ENCODE measurements at places on chromosomes 2 and 18.

DNA sequence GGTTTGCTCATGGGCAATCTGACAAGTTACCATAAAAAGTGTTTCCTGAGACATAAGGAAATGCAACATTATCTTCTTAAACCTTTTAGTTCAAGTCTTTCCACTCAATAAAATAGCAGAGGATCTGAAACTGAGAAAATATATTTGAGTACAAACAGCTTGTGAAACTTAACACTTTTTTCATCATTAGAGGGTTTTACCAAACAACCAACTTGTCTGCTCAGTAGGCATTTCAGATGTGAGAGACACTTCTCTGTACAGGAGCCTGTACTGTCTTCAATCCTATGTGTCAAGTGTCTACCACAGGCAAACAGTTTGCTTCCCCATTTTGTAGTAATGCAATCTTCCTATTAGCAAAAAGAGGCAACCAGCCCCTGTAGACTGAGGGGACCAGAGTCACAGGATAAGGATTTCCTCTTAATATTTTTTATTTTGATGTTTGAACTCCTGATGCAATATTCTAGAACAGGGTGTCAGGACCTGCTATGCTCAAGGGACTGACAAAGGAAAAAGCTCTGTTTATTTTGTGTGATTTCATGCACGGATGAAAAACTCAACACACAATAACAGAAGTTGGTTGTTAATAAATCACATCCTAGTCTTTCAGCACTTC lies 159.1 kb upstream of the LHCGR start:
- DNase-seq: no peak

GRCh38 chr18:68791801-68792200 lies 6.1 kb upstream of the CCDC102B start:
- no peak for DNase-seq

- DNase-seq: peak; percentile 70
Observed at GRCh38 chr2:234478121-234478858, 18.6 kb downstream of the ARL4C start.

- DNase-seq: peak; percentile 68
Observed at GRCh38 chr2:200585730-200586643, at the start of gene AOX1. Gene AOX1 (plus strand): TSS chr2:200586014. CDS start chr2:200586109, 95 bp downstream.

DNA sequence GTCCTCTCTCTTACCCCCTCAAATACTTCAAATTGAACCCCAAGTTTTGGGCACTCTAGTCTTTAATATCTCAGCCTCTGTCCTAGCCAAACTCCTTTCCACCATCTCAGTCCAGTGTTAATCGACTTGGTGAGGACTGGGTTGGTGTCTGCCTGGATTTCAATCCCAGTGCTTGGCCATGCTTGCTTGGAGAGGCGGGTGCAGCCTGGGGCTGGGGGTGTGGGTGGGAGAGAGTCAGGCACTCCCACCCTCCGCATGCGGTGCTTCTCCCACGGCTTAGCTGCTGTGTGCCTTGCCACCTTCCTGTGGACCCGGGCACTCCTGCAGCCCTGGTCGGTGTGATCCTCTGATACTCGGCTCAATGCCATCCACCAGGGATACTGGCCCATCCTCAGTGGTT lies 220.8 kb upstream of the HDAC4 start:
- DNase-seq: no peak

GRCh38 chr2:231597014-231597611 lies 4.4 kb downstream of the TEX44 start:
- no peak for DNase-seq

GRCh38 chr2:193583638-193584400 lies 1389.1 kb upstream of the TMEFF2 start:
- DNase-seq: no peak

DNA sequence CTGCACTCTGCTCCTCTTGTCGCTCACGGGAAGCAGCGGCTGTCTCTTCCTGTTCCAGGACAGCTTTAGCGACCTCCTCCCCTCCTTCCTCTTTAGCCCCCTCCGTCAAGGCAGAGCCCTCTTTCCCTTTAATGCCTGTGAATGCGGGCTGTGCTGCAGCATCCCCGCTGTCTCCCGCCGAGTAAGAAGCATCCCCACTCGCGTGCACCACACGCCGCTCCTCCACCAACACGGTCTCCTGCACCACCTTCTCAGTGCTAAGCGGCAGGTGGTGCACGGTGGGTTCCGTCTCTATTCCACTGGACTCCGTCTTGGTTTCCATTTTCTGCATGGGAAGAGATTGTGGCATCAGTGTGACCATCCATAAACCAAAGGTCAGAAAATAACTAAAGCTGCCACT lies 101.6 kb upstream of the ZBTB14 start:
- DNase-seq: no peak

GRCh38 chr2:1729242-1729641 lies 15.1 kb downstream of the PXDN start:
- DNase-seq: no peak

DNA sequence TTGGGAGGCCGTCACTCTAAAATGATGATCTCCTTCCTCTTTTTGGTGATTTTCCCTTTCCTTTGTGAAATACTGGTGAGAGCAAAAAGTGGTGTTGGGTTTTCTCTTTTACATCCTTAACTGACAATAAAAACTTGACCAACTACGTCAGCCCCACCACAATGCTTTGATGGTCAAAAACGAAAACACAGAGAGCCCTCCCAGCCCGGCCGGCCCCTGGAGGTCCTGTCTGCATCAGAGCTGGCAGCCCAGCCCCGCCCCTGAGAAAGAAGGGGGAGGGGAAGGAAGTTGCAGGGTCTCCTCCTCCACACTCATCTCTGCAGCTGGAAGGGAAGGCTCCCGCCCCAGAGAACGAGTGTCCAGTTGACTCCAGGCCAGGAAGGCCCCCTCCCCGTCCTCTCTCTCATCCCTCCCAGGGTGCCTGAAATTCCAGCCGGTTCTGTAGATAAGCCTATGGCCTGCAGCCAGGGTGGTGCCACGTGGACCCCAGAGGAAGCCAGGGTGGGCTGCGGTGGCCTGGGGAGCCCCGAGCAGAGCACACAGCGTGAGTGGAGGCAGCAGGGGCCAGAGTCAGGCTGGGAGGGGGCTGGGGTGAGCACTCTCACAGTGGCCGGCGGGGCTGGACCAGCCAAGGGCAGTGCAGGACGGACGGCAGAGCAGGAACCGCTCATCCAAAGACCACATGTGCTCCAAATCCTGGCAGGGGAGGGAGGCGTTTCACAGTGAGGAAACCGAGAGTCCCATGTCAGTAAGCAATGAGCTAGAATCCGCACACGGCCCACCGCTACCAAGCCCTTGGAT lies 19.8 kb downstream of the BIN1 start:
- no peak for DNase-seq

DNA sequence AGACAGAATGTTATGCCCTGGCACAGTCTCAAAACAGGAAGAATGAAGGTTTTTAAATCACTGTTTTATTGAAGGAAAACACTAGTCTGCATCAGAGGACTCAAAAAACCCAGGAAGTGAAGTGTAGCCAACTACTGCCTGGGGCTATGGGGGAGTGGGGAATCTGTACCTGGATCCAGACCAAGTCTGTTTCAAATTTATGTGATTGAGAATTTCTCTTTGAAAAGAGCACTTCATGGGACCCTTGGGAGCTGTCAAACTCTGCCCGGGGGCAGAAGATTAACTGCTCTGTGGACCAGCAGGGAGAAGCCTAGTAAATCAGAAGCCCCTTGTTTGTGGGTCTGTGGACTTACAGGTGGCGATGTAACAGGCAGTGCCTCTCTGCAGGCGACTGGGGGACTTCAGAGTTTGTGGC lies 45.3 kb upstream of the TANC1 start:
- no peak for DNase-seq

- DNase-seq: no peak
Observed at GRCh38 chr2:110790907-110791306, 58.5 kb downstream of the ACOXL start.

DNA sequence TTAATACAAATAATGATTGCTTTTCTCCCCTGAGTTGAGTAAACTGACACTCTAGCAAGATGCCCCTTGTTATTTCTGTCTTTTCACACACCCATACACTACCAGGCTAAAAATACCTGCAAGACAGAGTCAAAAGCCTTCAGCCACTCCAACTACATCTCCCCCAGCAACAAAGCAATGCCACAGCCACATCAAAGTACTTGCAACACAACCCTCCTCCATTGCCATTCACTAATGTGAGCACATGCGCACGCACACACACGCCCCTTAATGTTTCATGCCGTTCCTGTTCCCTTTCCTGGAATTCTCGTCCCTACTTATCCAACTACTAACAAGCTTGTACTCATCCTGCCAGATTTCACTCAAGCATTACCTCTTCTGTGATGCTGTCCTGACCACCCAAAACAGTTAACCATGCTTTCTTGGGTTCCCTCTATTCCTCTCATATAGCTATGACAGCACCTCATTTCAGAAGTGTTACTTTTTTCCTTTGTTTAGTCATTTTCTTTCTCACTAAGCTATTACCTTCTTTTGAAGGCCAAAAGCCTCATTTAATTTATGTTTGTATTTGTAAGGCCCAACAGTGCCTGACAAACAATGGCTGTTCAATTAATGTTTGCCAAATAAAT lies 29.6 kb downstream of the SLC25A12 start:
- peak; percentile 64 for DNase-seq

- peak; percentile 81 for DNase-seq
Observed at GRCh38 chr2:199488772-199489400, 31.1 kb upstream of the SATB2 start.

GRCh38 chr18:23204589-23205235 lies 69.4 kb downstream of the CABLES1 start:
- DNase-seq: no peak

- DNase-seq: peak; percentile 82
Observed at GRCh38 chr2:195318440-195319111, 338.4 kb upstream of the SLC39A10 start.

DNA sequence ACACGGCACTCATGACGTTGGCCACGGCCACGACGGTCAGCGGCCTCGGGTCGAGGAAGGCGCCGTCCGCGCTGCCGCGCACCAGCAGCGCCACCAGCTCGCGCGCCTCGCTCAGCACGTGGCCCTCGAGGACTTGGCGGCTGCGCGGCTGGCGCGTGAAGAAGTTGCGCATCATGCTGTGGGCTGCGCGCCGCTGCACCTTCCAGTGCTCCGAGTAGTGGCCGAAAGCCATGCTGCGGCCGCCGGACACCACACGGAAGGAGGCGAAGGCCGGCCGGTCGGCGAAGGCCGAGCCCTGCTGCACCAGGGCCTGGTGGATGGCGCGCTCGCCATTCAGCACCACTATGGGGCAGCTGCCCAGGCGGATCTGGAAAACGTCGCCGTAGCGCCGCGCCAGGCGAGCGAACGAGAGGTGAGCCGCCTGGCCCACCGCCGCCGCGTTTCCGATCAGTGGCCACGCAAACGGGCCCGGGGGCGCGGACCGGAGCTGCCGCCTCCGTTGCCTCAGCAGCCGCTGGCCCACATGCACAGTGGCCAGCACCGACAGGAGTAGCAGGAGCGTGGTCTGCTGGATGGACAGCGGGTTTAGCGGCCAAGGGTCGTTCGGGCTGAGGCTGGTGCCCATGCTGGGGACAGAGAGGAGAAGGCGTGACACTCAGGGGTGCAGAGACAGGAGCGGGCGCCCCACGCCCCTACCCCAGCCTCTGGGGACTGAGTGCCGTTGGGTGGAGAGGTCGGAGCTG lies 1.0 kb downstream of the CYP1B1 start:
- peak; percentile 71 for DNase-seq

DNA sequence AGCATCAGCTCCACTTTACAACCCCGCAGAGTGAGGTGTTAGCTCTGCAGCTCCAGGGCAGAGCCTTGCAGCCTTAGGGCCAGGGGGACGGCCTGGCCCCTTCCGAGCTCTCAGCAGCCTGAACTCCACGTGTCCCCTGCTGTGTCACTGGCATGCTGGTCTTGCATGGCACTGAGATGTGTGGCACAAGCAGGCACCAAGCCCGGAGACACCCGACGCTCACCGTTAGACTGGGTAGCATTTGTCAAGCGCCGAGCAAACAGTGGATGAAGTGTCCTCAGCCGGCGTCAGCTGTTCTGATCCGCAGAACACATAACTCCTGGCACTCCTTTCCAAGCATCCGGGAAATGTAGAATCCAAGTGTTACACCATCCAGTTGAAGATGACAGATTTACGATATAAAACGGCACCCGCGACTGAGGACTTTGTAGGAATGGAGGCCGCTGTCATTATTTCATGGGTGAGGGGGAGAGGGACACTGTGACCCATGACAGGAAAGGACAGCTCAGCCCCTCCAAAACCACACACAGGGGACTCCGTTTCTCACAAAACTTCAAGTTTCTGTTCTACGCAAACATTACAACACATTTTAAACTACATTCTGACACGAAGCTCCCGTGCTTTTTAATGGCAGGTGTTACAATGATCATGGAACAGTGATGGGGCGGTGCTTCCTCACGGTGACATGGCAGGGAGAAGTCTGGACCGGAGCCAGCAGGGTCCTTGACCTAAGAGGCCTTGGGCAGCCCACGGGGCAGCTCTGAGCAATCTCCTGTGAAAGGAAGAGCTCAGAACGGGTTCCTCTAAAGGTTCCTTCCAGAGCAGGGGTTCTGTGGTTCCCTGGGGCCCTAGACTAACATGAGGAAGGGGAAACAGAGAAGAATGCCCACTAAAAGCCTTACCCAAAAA lies 89.4 kb downstream of the HDAC4 start:
- DNase-seq: no peak

DNA sequence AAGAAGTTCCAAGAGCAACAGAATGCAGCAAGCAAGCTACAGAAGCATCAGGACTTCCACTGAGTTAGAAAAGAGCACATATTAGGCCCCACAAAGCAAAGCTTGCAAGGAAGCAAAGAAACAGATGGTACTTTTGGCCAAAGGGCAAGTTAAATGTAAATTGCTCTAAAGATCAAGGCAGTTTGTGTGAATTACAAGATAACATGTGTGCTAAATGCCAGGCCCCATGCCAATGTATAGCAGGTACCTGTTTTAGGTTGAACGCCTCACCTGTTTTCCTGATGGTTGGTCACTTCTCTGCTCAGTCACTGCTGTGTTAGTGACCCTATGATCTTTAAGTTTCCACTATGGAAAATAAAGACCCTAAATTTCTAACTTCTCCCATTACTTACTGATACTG lies 606.5 kb upstream of the GYPC start:
- DNase-seq: no peak

GRCh38 chr2:232022718-232023117 lies 61.2 kb downstream of the DIS3L2 start:
- DNase-seq: no peak

- no peak for DNase-seq
Observed at GRCh38 chr2:26724784-26725520, 32.4 kb downstream of the KCNK3 start.

GRCh38 chr2:47221039-47221438 lies 65.9 kb upstream of the STPG4 start:
- no peak for DNase-seq

DNA sequence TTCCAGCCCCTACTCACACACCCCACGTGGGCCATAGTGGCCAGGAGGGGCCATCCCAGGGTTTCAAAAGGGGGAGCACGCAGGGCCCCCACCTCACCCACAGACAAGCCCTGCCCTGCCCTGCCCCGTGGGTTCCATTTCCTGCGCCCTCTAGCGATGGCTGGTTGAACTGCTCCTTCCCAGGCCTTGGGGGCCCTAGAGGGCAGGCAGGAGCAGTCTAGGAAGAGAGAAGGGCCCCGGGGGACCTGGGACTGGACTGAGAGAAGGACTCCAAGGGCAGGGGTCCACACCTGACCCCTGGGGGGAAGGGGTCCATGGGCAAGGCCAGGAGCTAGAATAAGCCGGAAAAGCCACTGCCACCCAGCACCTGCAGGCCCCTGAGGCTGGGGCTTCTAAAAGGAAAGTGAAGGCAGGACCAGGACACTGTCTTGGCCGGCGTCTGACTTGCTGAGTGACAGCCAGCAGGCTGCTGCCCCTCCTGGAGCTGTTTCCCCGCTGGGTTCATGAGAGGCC lies 10.1 kb downstream of the CYP26B1 start:
- DNase-seq: peak; percentile 89

Measured in activated CD4-positive, alpha-beta T cell treated with anti-CD3 and anti-CD28 coated beads, Interleukin-2, amount 10 ng/mL, durations not matched to agents 24 days and 14 days (primary cell).